ENCODE measurements at places on chromosomes 1 and 21.

GRCh38 chr1:11967028-11967547 is 13.2 kb upstream of the MFN2 start:
- DNase-seq, result peak; percentile 36

GRCh38 chr1:101137144-101138126 is 99.4 kb upstream of the S1PR1 start:
- DNase-seq, result no peak

- DNase-seq, result no peak
These were observed 528.2 kb downstream of the MRPL39 start for GRCh38 chr21:25079053-25079452.

DNA sequence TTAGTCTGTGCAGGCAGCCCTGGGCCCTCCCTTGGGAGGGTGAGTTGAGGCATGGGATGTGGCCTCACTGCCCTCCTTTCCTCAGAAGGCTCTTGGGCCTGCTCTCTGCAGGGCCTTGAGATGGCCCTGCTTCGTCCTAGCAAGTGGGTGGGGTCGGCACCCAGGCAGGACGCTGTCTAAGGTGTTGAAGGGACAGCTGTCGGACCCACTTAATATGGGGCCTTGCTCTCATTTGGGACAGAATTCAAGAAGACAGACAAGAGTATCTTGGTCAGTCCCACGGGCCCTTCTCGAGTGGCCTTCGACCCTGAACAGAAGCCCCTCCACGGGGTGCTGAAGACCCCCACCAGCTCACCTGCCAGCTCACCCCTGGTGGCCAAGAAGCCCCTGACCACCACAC is 26.0 kb upstream of the PDXK start:
- DNase-seq, result no peak

DNA sequence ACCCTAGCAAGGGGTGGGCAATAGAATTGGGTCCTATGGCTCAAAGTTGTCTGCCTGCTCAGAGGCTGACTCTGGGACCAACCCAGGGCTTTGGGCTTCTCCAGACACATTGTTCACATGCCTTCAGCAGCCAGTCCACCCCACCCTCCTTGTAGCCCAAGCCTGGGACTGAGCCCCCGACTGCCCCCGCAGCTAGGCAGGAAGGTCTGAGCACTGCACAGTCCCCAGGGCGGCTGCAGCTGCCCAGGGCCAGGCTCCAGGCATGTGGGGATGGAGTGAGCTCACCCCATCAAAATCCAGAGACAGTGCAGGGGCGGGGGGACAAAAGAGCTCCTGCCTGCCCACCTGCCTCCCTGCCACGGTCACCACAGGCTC is 35.6 kb downstream of the HSPG2 start:
- DNase-seq, result no peak

- DNase-seq, result no peak
These were observed 4.3 kb upstream of the NADK start for GRCh38 chr1:1782399-1783221.

DNA sequence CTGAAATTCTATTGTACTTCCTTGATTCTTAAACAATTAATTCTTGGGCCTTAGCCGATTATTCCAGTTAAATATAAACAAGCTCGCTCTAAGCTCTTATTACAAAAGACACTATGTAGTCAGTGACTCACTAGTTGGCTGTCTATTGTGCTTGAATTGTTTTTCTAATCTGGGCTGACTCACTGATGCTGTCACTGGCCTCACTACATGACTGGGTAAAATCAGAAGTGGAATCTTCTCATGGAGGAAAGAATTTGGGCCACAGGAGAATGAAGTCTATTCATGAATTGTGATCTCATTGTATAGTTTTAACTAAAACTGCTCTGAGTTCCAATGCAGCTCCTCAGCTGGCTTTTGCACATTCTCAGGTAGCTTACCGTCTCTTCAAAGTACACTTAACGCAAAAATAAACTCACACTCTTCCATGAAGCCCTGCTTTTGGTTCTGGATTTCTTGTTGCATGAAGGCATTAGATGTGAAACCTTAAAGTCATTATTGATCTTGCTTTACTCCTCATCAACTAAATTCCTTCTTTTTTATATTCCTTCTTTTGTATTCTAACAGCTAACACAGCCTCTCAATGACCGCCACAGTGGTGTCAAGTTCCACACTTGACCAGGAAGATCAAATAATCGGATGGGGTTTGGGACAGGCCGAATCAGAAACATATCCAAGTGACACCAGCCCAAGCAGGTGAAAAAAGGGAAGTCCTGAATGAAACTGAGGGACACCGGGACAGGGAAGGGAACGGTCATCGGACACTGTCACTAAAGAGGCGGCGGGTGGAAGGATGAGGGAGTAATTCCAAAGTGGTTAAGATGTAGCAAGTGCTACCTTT is 80.9 kb upstream of the LBR start:
- DNase-seq, result peak; percentile 96

GRCh38 chr1:175848329-175848728 is 104.9 kb upstream of the TNR start:
- DNase-seq, result peak; percentile 38

- DNase-seq, result no peak
These were observed 55.3 kb downstream of the NME7 start for GRCh38 chr1:169312084-169312954.

- no peak for DNase-seq
These were observed 13.5 kb downstream of the ATP1A2 start for GRCh38 chr1:160129046-160129445.

GRCh38 chr1:49995734-49996133 is 28.0 kb downstream of the AGBL4 start:
- DNase-seq, result no peak

GRCh38 chr1:172704001-172704400 is 45.1 kb downstream of the FASLG start:
- DNase-seq, result no peak

DNA sequence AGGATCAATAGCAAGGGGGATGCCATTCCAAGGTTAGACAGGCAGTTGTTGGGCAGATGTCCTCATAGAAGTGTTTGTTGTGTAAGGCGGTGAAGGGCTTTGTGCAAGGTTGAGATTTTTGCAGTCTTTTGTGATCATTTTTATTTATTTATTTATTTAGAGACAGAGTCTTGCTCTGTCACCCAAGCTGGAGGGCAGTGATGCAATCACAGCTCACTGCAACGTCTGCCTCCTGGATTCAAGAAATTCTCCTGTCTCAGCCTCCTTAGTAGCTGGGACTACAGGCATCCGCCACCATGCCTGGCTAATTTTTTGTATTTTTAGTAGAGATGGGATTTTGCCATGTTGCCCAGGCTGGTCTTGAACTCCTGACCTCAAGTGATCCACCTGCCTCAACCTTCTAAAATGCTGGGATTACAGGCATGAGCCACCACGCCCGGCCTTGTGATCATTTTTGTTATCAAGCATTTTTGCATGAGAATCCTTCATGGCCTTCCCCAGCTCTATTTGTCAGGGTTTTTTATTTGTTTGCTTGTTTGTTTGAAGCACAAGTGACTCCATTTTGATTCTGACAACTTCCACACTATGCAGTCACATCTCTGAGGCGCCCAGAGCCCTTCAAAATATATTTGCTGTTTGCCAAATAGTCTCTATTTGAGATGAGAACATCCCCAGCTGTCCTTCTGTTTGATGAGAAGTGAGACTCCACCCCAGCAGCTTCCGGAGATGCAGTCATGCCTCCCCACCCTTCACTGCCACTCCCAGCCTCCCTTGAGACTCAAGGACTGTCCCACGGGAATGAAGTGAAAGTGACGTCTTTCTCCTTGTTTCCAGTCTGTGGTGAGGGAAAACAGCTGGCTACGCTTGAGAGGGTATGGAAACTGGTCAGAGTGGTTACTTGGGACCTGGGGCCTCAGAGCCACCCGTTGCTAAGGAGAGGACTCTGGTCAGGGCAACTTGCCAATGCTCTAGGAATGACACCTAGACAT is 38.0 kb downstream of the TMEM50B start:
- no peak for DNase-seq

- DNase-seq, result no peak
These were observed 22.4 kb downstream of the DYRK3 start for GRCh38 chr1:206657751-206658150.

DNA sequence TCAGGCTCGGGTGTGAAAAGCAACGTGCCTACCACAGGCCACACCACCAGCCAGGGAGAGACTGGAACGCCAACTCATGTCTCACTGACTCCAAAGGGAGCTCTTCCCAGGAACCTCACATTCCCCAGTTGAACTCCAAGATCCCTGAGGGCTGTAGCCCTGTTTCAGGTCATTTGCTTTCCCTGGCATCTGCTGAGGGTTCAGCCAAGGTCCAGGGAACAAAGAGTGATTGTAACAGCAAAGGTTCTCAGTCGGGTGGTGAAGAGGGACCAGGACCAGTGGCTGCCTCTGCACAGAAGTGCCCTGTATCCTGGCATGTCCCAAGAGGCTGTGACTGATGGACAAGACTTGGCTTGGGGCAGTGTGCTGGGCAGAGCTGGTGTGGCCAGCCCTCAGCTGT is 42.8 kb downstream of the GRIK3 start:
- no peak for DNase-seq

GRCh38 chr1:157132616-157133167 is 5.5 kb downstream of the ETV3 start:
- no peak for DNase-seq

DNA sequence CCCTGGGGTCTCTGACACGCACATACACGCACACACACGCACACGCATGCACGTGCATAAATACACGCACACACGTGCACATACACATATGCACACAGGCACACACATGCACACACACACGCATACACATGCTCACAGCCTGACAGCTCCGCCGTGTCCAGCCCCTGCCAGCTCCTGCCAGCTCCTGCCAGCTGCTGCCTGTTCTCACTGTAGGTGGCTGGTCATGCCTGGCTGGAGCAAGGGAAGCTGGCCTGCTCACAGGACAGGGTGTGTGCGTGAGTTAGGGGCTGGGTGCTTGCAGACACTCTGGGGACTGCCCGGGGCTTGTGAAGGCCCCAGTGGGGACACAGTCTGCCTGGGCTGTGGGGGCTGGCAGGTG is 4.9 kb downstream of the PLCH2 start:
- no peak for DNase-seq

DNA sequence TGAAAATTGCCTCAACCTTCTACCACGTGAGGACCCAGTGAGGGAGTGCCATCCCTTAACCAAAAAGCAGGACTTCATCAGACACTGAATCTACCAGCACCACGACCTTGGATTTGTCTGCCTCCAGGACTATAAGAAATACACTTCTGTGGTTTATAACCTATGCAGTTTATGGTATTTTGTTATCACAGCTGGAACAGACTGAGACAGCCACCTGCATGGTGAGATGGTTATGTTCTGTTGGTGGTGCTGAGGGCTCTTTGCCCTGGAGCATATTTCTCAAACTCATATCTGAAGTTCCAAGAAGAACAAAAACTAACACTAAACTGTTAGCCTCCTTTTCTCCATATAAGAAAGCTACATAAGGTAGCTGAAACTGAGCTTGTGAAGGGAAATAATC is 69.8 kb upstream of the RGS18 start:
- DNase-seq, result no peak

- DNase-seq, result peak; percentile 82
These were observed 12.2 kb downstream of the SLC45A3 start for GRCh38 chr1:205667909-205668643.

GRCh38 chr1:2999138-2999537 is 22.1 kb upstream of the ACTRT2 start:
- no peak for DNase-seq

DNA sequence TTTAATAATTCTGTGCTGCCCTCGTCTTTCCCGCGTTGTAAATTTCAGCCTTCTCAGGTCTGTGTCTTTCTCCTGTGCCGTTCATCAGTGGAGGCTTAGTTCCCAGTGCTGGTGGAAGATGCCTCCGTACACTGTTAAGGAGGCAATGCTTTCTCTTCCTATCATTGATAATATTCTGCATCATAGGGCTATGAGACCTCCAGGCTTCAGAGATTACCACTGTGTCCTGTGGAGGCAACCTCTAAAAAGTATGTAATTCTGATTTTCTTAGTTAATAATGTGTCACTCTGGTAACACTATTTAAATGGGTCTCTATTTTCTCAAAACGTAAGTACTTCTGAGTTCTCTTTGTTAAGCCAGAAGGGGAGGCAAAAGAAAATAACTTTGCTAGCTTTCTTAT is 538.3 kb downstream of the SMYD3 start:
- no peak for DNase-seq

- no peak for DNase-seq
These were observed 38.3 kb downstream of the BEND5 start for GRCh38 chr1:48738356-48738755.

- DNase-seq, result no peak
These were observed 24.5 kb upstream of the MEF2D start for GRCh38 chr1:156525071-156525501.

- DNase-seq, result no peak
These were observed 67.1 kb upstream of the CAPZB start for GRCh38 chr1:19552291-19553010.

- no peak for DNase-seq
These were observed 2.2 kb upstream of the HFM1 start for GRCh38 chr1:91406773-91407389.

- DNase-seq, result no peak
These were observed 54.2 kb downstream of the SEC16B start for GRCh38 chr1:177915641-177916040.

DNA sequence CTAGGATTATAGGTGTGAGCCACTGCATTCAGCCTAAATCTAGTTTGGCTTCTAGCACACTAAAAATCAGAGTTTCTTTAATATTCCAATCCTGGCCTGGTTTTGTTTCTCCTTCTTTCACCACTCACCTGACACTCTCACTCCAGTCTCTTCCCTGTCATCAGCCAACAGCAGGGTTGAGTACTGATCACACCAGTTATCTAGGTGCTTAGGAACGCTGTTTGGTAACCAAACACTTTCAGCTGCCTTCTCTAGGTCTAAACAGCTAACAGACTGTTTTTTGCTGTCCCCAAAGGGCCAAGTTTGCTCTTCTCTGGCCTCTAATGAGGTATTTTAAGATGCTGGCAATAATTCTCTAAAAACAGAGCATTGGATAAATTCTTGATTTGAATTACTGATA is 17.7 kb upstream of the FRRS1 start:
- DNase-seq, result no peak

- DNase-seq, result no peak
These were observed at the start of gene GFI1 for GRCh38 chr1:92486251-92487077. GFI1 (minus strand) TSS chr1:92486925; CDS start chr1:92483487, 3,438 bp downstream.

GRCh38 chr1:30801771-30802198 is 44.2 kb upstream of the LAPTM5 start:
- DNase-seq, result peak; percentile 81

GRCh38 chr1:238653693-238654321 is 732.6 kb upstream of the CHRM3 start:
- DNase-seq, result no peak

- no peak for DNase-seq
These were observed 9.0 kb downstream of the MYOM3 start for GRCh38 chr1:24102961-24103360.

DNA sequence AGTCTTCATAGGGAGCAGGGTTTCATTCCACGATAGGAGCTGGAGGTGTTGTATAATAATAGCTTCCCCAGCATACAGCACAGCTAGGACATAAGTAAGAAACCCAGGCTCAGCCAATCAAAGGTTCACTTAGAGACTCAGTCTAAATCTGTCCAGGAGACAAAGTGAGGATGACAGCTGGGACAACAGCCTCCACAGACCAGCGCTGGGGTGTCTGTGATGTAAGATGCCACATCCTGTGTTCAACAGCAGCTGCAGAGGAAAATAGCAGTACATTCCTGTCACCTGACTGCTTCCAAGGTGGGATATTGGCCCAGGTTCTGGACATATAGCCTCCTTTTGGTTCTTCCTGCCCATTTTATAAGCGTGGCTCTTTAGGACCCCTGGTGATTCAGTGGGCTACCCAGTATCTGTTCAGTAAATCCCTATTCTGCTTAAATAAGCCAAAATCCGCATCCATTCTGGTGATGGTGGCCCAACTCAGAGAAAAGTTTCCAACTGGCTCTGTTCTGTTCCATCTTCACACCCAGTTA is 176.8 kb upstream of the SYT6 start:
- DNase-seq, result no peak

Data from globus pallidus (tissue), 1 donor.